ACHN (cell line): ENCODE measurements at places on chromosomes 6 and 20.

DNA sequence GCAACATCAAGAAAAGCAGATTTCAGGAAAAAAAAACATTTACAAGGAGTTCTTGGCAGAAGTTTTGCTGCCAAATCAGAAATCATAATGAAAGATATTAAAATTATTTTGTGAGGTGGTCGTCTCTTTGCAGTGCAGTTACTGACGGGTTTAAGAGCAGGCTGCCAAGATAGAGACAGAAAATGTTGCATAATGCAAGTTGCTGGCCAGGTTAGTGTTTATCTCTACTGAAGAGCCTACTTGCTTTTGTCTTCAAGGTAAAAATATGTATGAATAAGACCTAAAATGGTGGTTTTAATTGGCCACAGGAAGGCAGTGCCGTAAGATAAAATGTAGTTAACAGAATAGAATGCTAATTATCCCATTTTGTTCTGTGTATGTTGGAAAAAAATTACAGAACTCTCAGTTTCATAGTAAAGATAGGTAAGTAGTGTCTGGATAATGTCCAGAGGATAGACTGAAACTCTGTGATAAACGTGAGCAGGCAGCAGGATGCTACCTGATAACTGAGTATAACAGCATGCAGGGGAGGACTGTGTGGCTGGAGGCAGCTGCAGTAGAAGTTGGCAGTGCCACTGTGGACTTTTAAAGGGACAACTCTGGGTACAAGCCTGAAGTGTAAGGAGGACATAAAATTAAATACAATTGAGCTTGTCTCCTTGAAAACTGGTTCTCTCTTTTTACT lies 13.9 kb downstream of the FOXO3 start:
- no peak for DNase-seq

DNA sequence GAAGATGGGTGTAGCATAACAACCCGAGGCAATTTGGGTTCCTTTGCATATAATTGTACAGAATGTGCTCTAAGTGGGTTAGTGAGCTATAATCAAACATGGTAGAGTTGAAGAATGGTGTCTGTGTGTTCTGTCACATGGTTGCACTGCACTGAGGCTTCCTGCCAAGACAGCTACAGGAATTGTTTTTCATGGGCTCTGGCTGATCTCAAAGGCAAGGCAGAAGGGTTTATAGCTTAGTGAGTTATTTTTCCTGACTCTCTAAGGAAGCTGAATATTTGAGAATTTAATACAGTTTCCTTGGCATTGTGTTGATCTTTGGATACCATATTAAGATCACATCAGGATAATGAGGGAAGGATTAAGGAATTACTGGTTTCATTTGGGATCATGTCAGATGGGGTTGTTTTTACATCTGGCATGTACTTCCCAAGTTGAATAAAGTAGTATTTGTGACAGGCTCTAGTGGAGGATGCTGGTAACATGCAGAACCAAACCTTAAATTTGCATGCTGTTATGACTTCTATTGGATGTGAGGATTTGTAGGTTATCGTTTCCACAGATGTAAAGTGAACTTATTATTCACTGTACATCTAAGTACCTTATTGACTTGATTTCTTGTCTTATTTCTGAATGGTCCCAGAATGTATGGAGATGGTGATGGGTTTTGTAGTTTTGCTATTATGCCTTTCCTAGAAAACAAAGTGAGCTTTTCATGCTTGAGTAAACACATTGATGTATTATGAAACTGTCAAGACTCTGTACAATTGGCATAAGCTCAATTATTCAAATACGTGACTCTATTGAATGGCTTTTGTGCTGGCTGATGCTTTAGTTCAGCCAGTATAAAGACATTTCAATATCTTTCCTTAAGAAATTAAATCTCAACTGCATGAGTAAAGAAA lies 43.3 kb downstream of the LRRC1 start:
- no peak for DNase-seq

DNA sequence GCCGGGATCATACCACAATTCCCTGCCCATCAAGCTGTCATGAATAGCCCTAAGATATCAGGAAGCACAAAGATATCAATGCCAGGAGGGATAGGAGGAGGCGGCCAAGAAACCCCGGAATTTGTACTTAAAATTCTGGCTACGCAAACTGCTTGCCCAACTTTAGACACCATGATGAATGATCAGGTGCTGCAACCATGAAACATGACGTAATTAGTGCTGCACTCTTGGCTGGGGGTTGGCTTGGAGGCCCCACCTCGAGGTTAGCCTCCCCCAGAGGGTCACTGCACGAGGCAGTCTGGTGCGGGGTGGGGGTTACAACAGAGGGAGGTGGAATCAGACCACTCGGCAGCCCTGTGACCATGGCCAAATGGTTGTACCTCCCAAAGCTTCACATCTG lies 8.9 kb downstream of the SIRPA start:
- DNase-seq, result no peak

GRCh38 chr20:63333241-63333836 lies 27.8 kb downstream of the CHRNA4 start:
- DNase-seq, result no peak

DNA sequence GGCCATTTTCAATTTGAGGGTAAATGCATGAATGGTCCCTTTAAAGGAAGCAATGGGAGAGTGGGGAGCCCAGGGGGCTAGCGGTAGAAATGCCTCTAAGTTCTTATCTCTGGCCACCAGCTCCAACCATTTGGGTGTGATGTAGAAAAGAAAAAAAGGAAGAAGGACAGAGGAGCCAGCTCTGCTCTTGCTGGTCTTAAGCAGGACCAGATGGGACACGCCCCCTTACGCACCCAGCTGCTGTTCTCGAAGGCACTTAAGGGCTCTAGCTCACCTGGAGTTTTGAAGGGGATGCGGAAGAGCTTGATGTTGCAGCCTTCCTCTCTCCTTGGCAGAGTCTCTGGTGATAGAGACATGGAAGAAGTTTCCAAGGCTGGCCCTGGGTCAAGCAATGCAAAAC lies 59.5 kb upstream of the RNF144B start:
- DNase-seq, result no peak

DNA sequence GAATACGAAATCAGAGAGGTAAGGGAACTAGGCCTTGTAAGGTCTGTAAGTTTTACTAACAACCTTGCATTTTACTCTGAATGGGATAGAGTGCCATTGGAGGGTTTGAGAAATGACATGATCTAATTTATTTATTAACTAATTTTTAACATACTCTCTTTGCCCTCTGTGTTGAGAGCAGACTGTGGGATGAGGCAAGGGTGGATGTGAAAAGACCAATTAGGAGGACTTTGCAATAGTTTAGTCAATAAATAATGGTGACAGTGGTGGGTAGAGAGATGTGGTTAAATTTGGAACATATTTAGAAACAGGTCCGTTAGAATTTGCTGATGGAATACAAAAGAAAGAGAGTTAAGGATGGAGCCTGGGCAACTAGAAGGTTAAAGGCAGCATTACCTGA lies 60.0 kb downstream of the MKKS start:
- no peak for DNase-seq

DNA sequence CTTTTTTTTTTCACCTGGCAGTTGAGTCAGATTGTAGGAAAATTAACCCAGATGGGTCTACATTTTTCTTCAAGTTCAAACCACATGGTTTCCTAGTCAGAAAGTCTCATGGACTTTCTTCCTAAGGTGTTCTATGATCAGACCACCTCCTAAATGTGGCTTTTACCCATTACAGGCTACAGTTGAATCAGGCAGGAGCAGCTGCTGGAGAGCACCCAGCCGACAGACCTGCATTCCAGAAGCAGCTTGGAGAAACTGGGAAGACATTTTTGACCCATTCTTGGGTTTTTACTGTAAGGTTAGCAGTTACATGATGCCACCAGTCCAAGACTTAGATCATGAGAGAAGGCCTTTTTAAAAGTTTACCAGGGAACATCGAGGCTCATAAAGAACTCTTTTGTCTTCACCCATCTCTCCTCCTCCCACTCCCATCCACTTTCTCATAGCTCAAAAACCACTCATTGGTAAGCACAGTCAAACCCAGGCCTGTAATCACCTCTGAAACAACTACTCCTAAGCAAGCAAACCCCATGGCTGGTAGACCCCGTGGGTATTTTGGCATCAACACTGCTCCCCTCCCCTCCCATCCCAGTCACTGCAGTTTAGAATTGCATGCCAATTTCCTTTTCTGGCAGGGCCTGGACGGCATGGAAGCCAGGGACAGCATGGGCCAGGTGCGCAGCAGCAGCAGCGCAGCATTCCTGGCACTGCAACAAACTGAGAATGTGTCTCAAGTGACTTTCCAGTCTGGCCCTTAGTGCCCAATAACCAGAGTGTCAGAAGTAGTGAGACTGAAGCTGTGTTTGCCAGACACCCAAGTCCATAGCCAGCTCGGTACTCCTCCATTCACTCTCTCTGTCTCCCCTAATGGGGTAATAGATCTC lies 113.7 kb downstream of the CLIC5 start:
- DNase-seq, result no peak

DNA sequence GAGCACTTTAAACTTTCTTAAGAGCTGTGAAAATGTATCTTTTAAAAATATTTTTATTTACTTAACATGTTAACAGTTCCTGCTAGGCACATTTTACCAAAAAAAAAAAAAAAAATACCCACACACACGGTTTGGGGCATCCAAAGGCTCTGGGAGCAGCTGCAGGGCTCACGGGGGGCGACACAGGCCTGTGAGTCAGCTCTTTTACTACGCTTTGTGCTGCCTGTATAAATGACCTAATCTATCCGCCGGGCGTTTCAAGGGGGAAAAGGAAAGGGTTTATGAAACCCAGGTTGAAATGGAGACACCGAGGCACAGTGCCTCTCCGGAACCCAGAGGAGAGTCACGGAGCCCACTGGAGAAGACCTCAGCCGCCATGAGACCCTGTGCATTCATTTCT lies 40.4 kb downstream of the DLL1 start:
- no peak for DNase-seq

- DNase-seq, result no peak
Observed at GRCh38 chr6:2753110-2753489, 2.4 kb upstream of the MYLK4 start.

DNA sequence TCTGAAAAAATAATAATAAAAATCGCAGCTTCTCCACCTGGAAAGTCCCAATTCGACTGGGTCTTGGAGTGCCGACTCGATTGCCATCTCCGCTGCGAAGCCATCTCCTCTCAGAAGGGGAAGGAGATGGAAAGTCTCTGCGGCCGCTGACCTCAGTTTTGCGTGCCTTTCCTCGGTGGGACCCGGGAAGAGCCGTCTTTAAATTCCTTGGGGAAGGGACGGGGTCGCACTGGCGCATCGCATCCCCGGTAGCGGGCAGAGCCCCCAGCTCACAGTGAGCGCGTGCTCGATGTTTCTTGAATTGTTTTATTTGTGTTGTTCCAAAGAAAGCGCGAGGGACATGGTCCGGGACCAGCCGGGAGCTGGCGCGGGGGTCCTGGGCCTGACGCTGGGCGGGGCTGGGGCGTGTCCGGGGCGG lies 270 bp upstream of the TIAM2 start:
- no peak for DNase-seq

DNA sequence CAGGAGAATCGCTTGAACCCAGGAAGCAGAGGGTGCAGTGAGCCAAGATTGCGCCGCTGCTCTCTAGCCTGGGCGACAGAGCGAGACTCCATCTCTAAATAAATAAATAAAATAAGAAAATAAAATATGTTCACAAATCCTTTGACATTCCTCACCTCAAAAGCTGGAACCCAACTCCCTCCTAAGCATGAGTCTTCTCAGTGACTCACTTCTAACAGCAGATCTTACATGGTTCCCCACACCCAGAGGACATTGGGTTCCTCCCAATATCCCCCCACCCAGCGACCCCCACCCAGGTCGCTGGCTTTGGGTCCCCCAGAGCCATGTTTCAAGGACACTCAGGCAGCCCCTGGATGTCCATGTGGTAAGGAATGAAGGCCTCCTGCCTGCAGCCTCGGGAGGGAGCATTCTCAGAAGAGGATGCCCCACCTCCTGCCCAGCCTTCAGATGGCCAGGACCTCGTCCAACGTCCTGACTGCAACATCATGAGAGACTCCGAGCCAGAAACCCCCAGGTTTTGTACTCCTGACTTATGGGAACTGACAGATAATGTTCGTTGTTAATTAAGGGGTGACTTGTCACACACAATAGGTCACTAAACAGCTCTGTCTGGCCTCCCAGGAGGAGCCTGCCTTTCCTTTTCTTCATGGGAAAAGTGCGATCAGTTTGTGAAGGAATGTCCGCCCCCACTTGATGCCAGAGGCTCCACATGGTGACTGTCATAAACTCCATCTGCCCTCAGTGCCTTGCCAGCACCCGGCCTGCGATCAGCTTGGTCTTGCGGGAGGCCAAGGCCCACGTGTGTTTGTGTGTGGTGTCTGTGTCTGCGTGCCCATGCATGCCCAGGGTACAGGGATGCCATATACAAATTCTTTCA lies 10.1 kb upstream of the GMEB2 start:
- no peak for DNase-seq

DNA sequence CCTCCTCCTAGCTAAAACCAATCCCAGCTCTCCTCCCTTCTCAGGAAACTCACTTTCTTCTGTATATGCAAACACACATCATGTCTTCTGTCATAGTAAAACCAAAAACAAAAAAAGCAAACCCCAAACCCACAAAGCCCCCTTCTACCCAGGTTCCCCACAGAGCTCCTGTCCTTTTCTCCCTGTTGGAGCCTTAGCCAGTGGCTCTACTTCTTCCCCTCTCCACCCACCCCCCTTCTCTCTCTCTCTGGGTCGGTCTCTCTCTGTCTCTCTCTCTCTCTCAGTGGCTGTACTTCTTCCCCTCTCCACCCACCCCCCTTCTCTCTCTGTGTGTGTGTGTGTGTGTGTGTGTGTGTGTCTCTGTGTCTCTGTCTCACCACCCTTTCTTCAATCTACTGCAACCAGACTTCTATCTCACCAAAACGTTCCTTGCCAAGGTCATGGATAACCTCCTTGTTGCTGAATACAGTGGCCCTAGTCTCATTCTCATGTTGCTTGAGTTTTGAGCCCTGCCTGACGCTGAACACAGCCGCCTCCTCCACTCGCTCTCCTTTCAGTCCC lies 8.7 kb upstream of the OSER1 start:
- DNase-seq, result no peak

GRCh38 chr6:106997392-106998158 lies 23.0 kb upstream of the CD24 start:
- peak; percentile 60 for DNase-seq

DNA sequence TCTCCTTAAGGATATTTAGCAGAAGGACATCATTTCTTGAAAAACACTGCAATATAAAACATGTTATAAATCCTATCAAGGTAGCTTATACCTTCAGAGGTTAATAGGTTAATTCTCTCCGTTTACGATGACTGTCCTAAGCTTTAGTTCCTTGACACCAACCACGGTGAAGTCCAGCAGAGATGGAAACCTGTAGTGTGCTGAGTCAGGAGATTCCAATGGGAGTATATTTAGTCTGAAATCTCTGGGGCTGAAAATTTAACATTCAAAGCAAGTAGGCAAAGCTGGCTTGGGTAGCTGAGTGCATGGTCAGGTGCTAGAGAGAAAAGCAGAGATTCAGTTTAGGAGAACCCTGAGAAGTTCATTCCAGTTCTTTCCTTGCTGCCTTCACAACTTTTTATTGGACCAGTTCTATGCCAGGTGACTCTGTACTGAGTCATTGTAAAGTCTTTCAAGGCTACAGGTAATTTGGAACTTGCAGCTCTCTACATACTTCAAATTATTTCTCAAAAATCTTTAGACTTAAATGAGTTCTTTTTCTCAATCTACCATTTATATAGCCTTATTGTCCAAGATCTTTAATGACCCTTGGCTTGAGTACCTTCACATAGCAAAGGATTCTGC lies 1009.4 kb upstream of the FLRT3 start:
- DNase-seq, result no peak
